C1 segment of cervical spinal cord (tissue), 14 donors: ENCODE measurements at places on chromosomes 12 and 14.
A peak's percentile ranks its signal among the peaks of the same experiment; 100 is the strongest.

DNA sequence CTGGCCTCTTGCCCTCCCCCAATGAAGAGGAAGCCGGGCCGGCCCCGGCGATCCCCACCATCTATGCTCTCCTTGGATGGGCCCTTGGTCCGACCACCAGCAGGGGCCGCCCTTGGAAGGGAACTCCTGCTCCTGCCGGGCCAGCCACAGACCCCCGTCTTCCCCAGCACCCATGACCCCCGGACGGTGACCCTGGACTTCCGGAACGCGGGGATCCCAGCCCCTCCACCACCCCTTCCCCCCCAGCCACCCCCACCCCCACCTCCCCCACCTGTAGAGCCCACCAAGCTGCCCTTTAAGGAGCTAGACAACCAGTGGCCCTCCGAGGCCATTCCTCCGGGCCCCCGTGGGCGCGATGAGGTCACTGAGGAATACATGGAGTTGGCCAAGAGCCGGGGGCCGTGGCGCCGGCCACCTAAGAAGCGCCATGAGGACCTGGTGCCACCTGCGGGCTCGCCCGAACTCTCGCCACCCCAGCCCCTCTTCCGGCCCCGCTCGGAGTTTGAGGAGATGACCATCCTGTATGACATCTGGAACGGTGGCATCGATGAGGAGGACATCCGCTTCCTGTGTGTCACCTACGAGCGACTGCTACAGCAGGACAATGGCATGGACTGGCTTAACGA lies 19.4 kb downstream of the SETD1B start:
- DNase-seq = no peak

DNA sequence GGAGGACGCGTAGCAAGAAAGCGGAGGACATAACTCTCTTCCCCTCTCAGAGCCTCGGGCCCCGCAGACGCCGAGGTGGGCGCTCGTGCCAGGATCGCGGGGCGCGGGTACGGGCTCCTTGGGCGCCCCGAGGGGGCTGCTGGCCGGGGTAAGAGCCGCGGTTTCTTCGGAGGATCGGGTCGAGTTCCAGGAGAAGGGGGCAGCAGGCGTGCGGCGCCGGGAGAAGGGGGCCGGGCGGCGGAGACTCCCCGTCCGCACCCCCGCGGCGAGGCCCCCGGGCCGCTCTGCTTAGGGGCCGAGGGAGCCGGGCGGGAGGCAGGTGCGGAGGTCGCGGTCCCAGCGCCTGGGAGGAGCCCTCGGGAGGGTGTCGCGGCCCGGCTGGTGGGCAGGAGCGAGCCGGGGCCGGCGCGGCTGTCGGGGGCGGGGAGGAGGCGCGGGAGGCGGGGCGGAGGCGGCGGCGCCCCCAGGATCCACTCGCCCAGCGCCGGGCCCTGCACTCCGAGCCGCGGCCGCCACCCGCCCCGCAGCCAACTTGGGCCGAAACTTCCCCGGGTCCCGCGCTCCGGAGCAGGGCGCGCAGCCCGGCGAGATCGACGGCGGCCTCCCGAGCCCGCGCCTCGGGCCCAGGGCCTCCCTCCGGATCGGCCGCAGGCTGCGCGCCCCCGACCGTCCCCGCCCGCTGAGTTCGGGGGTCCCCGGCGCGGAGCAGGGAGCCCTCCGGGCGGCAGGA lies 64.4 kb downstream of the FBXL14 start:
- DNase-seq = no peak

GRCh38 chr14:61570549-61571290 lies 124.6 kb upstream of the HIF1A start:
- DNase-seq = no peak

DNA sequence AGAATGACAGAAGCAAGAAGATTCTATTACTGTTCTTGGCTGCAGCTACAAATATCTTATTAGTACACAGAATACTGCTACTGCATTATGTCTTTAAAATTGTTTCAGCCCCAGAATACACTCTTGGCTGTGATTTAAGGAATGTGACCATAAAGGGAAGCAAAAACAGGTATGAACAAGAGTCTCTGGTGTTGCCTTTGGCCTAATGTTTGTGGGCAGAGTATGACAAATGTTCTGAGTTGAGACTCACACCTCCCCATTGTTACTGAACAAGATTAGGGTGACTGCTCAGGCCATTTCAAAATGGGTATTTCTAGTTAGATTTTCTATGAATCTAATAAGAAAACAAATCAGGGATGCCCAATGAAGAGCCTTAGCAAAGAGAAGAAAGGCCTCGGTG lies 28.5 kb downstream of the TTC6 start:
- DNase-seq = no peak

- DNase-seq = no peak
Measured at GRCh38 chr12:123905319-123905925, 67.2 kb downstream of the CCDC92 start.

DNA sequence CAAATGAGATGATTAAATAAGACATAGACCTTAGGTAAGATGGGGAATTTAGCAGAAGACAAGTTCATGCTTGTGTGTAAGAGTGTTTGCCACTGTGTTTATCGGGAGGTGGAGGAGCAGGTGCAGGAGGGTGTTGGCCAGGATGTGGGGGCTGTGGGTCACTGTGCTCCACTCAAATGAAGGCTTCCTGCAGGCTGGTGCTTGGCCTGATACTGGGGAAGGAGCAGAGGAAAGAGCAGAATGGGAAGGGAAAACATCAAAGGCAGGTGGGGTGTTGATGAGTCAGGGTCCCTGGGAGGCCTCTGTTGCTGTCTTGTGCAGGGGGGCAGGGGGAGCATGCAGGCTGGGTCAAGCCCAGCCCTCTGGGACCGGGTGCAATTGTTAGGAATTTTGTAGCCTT lies 126.5 kb downstream of the TSPAN9 start:
- no peak for DNase-seq

GRCh38 chr12:69298133-69298532 lies 50.0 kb upstream of the LYZ start:
- no peak for DNase-seq

- DNase-seq = no peak
Measured at GRCh38 chr12:49990273-49990672, 17.5 kb downstream of the AQP6 start.

GRCh38 chr12:76183459-76184186 lies 99.1 kb upstream of the NAP1L1 start:
- DNase-seq = no peak

DNA sequence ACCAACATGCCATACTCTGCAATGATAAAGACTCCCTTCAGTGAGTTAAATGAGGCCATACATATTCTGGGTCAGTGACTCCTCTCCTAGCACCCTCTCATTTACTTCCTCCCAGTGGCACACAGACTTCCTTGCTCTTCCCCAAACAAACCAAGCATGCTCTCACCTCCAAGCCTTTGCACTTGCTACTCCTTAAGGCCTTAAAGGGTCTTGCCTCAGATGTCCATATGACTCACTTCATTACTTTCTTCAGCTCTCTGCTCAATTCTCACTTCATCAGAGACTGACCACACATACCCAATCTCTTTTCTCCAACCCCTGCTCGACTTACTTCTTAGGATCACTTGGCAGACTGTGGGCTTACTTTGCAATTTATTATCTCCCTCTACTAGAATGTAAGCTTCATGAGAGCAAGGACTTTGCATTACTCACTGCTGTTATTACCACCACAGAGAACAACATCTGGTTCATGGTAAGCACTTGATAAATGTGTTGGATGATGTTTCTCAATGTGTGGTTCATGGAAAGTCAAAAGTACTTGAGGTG lies 22.8 kb downstream of the DDX24 start:
- DNase-seq = no peak

DNA sequence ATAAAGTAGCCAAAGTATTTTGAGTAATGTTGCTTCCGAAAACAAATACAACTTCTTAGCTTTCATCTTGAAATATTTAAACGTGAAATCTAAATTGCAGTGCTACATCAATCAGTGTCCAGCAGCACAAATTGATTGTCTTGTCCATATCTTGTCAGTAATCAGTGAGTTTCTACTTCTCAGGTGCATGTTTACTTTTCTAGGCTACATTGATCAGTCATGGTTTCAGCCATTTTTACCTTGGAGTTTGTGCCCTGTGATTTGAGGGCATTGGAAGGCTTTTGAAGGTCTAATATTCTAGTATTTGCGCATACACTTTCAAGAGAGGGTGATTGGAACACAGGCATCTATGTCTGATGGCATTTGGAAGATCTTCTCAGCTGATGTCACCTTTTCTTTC lies 12.4 kb downstream of the RMST start:
- no peak for DNase-seq

GRCh38 chr14:90274808-90275457 lies 18.6 kb downstream of the PSMC1 start:
- no peak for DNase-seq

- DNase-seq = no peak
Measured at GRCh38 chr12:13980538-13981295, 685 bp downstream of the GRIN2B start.

DNA sequence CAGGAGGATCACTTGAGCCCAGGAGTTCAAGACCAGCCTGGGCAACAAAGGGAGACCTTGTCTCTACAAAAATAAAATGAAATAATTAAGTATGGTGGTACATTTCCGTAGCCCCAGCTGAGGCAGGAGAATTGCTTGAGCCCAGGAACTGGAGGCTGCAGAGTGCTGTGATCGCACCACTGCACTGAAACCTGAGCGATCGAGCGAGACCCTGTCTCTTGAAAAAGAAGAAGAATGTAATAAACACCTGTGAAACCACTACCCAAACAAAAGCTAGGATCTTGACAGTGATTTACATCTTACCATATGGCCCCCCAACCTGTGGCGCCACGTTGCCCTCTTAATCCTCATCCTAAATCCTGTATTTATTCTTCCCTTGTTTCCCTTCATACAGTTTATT lies 5.7 kb upstream of the DTX1 start:
- no peak for DNase-seq

GRCh38 chr12:72030277-72030676 lies 91.6 kb downstream of the TPH2 start:
- no peak for DNase-seq

DNA sequence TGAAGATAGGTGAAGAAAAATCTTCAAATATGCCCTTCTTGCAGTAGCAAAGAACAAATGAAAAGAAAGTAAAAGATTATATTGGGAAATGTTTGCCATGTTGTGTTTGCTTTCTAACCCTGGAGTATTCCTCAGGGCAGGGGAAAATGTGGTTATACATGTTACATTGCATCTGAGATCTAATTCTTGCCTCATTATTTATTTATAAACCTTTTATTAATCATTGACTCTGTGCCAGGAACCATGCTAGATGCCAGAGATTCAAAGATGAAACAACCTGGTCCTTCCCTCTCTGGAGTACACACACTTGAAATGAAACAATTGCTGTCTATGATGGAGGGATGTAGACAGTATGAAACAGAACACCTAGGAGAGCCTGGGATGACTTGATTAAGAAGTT lies 128.1 kb upstream of the HMGA2 start:
- no peak for DNase-seq

- DNase-seq = no peak
Measured at GRCh38 chr12:95204141-95204866, 13.0 kb downstream of the FGD6 start.

GRCh38 chr12:47808050-47808449 lies 11.7 kb downstream of the HDAC7 start:
- no peak for DNase-seq

DNA sequence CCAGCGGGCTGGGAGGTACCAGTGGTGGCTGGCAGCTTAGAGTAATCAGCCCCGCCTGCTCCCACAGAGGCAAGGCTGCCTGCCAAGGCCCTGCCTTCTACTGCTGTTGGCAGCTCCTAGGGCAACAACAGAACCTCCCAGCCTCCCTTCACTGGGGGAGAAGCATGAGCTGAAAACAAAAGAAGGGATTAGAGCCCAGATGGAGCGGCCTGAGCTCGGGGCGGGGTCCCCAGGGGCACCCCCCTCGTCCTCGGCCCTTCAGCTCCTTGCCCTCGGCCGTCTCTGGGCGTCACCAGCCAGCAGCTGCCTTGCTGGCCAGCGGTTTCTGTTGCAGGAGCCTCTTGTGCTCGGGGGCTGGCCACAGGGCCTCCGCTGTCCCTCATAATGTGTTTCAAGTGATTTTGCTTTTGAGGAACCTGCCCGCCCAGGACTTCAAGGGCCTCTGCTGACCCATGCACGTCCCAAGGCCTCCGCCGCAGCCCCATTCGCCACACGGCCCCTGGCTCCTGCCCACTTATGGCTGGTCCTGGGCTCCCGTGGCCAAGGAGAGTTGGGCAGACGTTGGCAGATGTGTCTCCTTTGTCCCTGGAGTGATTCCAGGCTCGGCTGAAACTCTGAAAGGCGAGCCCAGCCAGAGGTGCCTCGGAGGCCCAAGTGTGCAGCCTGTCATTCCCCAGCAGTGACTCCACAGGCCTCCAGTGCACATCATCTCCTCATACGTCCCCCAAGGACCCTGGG lies 49.7 kb downstream of the PSMA6 start:
- DNase-seq = peak; percentile 68

DNA sequence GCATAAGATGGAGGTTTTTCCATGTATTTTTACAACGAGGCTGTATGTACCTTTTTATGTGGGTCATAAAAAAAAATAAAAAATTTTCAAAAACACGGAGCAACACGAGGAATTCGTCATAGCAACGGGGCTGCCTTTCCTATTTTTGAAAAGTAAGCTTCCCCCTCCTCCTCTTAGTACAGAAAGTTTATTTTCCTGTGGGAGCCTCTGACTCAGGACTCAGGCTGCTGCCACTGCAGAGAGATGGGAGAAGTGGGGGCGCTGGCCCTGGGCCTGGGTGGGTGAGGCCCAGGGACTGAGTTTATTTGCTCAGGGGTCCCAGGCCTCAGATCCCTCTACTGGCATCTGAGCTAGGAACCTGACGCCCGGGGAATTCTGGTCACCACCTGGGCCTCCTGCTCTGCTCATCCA lies 10.2 kb upstream of the CMKLR1 start:
- DNase-seq = no peak

DNA sequence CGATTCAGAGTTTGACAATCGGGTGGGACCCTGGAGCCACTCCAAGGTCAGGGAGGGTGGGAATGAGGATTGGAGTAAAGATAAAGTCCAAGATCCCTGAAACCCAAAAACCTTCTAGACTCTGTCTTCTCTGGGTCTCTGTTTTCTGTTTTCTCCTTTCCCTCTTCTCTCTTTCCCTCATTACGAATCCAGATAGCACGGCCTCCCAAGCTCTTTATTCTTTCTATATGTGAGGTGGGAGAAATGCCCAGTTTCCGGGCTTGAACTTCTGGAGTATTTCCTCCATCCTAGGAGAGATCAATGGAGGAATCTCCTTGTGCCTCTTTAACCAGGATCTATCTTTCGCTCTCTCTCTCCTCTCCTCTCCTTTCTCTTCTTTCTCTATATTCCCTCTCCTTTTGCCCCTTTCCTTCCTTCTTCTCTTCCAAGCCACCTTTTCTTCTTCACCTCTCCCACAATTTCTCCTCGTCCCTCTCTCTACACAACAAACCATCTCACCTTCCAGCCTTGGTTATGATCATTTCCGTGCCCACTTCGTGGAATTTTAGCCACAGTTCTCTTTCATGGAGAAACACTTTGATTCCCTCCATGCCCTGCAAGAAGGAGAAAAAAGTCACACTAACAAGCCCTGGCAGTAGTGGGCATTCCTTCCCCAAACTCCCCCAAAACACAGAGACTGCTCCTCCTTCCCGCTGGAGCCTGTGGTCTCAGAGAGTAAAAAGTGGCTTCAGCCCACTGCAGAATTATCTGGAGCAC lies 4.4 kb downstream of the TBX5 start:
- no peak for DNase-seq

- no peak for DNase-seq
Measured at GRCh38 chr14:56964895-56965294, 154.6 kb upstream of the OTX2 start.
